Activated naive CD4-positive, alpha-beta T cell treated with anti-CD3 and anti-CD28 coated beads for 36 hours (primary cell): ENCODE measurements at places on chromosomes 4 and X. TPM values are rescaled to one million over a fixed set of nuclear protein-coding genes. Genes with fewer than 3 reads are reported as not detected.
A peak's percentile ranks its signal among the peaks of the same experiment; 100 is the strongest.

DNA sequence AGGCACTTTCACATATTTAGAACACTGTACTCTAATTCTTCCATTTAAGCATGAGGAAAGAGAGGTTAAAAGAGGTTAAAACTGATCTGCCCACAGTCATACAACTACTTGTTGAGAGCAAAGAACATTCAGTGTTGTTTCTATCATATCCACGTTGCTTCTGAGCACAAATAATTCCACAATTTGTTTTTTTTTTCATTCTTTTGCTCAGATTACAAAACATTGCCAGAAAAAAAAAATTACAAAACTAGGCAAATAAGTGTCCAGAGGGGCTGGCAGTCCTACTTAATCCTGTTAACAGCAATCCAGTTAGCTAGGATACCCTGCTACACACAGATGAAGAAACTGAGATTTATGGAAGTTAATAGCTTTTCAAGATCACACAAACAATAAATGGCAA, 6.3 kb upstream of the USP53 start:
- DNase-seq, result no peak
- no peaks in the 10 kb centered on the region for H3K27me3 ChIP-seq
- peaks cover 34% of the 10 kb centered on the region for H3K4me1 ChIP-seq
- H3K27ac ChIP-seq, result no peak overlapping the region
- peaks cover 1% of the 10 kb centered on the region for H3K36me3 ChIP-seq
- no peak overlapping the region for H3K4me3 ChIP-seq

DCLK2 gene
- total RNA-seq, result not detected

DNA sequence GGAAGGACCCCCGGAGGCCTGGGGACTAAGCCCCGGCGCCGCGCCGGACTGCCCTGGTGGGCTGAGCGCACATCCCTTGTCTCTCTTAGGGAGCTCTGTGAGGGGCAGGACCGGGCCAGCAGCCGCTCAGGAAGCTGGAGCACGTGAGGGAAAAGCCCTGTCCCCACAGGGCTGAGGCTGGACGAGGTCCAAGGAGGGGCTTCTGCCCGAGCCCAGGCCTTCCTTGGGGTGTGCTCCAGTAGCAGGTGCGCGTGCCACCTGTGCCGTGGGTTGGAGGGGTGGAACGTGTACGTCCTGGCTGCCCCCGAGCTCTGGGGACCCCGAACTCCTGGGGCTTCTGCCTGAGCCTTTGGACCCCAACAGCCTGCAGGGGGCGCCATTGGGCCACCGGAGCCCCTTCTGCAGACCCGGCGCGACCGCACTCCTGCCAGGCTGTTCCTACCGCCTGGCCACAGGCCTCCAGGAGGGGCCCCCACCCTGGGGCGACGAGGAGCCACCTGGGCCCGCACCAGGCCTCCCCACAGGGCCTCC, 27.2 kb downstream of the TACC3 start:
- no peak overlapping the region for H3K4me3 ChIP-seq
- H3K27me3 ChIP-seq, result no peaks in the 10 kb centered on the region
- H3K4me1 ChIP-seq, result peaks cover 6% of the 10 kb centered on the region
- H3K27ac ChIP-seq, result no peak overlapping the region

DNA sequence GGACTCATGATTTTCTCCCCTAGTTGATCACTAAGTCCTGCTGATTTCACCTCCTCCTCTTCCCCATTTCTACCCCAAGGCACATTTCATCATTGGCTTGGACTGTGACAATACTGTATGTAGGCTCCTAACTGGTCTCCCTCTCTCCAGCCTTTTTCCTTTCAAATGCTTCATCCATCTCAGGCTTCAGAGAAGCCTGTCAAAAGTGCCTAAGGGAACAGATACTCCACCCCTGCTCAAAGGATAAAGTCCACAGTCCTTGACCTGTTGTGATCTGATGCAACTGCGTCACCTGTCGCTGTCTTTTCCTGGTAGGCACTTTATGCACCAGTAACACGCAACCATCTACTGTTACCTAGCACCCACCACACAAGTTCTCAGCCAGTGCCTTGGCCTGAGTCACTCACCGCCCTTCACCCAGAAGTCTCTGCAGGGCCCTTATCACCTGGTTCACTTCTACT, 12.8 kb downstream of the SCARB2 start:
- no peak overlapping the region for H3K4me3 ChIP-seq
- DNase-seq, result peak; percentile 63
- H3K4me1 ChIP-seq, result peaks cover 38% of the 10 kb centered on the region
- H3K27ac ChIP-seq, result no peak overlapping the region
- no peaks in the 10 kb centered on the region for H3K36me3 ChIP-seq

CT83 gene
- not detected for total RNA-seq

- H3K4me1 ChIP-seq, result no peaks in the 10 kb centered on the region
- no peak for DNase-seq
- H3K27ac ChIP-seq, result no peak overlapping the region
- H3K4me3 ChIP-seq, result no peak overlapping the region
- H3K36me3 ChIP-seq, result no peaks in the 10 kb centered on the region
These were observed 795 bp downstream of the DCAF12L1 start for GRCh38 chrX:126551725-126552312.

FRAS1 gene
- total RNA-seq, result not detected

DNA sequence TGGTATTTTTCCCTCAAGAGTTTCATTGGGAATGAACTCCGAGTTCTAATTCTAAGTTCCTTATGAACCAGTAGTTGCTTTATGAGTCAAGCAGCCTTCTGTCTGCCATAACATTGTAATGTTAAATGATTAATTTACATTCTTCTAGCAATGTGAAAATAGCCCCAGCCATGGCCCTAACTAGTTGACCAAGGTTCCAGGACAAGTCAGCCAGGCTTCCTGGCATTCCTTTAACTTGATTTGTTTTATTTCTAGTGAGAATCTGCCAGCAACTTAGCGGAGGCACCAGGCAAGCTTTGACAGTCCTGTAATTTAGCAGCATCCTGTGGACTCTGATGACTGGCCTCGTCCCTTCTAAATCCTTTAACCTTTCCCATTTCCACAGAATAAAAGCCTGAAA, 69.0 kb downstream of the GLRA2 start:
- no peaks in the 10 kb centered on the region for H3K27me3 ChIP-seq
- no peak for DNase-seq
- no peak overlapping the region for H3K4me3 ChIP-seq
- no peaks in the 10 kb centered on the region for H3K36me3 ChIP-seq

RAB41 gene
- not detected for total RNA-seq

DNA sequence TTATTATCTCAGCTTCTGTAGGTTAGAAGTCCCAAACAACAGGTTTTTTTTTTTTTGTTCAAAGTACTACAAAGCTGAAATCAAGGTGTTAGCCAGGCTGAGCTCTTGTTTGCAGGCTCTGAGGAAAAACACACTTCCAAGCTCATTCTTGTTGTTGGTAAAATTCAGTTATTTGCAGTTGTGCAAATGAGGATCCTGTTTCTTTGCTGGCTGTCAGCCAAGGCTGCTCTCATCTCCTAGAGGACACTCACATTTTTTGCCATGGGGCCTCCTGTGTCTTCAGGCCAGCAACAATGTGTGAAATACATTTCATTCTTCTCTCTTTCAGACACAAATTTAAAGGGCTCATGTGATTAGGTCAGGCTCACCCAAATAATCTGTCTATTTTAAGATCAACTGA, 60.3 kb upstream of the HSD17B10 start:
- no peaks in the 10 kb centered on the region for H3K4me1 ChIP-seq
- no peak for DNase-seq
- H3K36me3 ChIP-seq, result no peaks in the 10 kb centered on the region
- no peak overlapping the region for H3K27ac ChIP-seq
- no peaks in the 10 kb centered on the region for H3K27me3 ChIP-seq
